GM12891 (cell line): ENCODE measurements at places on chromosomes 6 and 20.
A peak's percentile ranks its signal among the peaks of the same experiment; 100 is the strongest.

DNA sequence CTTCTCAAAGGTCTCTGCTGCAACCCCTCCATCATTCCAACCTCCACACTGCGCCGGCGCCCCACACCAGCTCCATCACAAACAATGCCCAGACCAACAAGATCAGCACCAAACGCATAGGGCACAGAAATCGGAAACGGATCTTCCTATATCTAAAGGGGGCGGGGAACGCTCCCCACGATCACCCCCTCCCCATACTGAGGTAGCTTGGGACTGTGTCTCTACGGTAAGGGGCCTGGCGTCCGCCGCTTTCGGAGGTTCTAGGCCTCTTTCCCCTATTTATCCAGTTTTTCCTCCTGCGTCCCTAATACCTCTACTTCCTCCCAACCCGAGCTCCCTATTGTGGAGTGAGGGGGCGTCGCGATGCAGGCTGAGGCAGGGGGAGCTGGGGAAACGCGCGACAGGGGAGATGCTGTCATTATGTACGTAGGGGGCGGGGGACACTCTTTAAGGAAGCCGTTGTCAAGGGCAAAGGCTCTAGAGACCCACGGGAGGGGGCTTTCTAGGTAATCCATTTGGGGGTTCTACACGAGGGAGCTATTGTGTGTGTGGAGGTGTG, 909 bp downstream of the DNAAF9 start:
- DNase-seq, result no peak

DNA sequence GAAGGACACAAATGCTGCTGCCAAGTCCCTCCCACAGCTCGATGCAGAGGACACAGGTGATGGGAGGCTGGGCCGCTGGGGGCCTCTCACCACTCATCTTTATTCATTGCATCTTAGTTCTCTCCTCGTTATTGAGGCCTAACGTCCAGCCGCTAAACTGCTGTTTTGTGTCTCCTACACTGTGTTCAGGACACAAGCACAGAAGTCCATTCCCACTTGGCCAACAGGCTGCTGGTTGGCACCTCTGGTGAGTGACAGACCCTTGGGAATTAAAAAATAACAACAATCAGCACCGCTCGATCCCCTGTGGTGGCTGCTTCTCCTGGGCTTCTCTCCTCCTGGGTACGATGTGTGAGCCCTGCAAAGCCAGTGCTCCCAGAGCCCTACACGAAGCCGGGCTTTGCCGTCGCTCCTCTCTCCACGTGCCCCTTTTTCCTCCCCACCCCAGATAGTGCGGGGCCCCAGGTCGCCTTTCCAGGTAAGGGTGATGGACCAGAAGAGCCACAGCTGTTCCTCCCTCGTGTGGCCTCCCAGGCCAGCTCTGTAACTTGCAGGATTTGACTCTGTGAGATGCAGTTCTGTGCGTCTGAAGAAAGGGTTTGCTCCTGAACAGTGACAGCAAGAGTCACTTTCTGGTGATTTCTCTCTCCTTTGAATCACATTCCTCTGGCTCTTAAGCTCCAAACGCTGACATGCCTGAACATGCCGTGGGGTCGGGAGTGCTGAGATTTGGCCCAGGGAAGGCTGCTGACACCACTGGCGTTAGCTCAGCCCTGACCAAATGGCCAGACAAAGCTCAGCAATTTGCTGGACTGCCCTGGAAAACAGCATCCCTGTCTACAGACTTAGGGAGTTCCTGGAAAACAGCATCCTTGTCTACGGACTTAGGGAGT, 59.3 kb downstream of the DLL1 start:
- DNase-seq, result no peak

GRCh38 chr6:137571854-137572253, 77.7 kb upstream of the OLIG3 start:
- DNase-seq, result peak; percentile 19

GRCh38 chr20:19976595-19977372, 40.4 kb upstream of the NAA20 start:
- no peak for DNase-seq

- DNase-seq, result no peak
These were observed 117.0 kb downstream of the BMP5 start for GRCh38 chr6:55758156-55758937.

DNA sequence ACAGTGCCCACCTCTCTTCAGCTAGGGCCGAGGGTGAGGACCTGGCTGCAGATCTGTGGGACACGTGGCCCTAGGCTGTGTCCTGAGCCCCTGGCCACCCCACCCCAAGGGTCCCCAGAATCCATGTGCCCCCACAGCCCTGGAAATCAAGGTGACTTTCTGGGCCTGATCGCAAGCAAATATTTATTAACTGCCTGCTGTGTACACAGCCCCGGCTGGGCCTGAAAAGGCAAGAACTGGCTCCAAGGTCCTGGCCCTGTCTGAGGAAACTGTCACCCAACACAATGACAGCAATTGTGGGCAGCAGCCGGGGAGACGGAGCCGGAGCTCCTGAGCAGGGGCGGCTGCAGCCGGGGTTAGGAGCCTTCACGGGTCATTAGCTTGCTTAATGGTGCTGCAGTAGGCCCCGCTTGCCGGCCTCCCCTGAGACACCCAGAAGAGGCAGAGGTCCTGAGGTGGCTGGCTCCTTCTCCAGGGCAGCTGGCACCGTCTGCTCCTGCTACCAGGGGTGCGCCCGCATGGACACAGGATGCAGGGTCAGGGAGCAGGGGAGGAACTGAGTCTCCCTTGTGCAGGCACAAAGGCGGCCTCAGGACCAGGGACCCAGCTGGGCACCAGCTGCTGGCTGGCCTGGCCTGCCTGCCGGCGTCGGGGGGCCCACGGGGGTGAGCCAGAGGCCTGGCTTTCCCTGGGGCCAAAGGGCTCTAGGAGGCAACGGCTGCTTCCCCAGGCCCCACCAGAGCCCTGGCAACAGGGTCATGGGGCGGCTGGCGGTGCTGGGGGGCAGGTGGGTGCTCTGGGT, 24.1 kb downstream of the NPEPL1 start:
- peak; percentile 11 for DNase-seq

DNA sequence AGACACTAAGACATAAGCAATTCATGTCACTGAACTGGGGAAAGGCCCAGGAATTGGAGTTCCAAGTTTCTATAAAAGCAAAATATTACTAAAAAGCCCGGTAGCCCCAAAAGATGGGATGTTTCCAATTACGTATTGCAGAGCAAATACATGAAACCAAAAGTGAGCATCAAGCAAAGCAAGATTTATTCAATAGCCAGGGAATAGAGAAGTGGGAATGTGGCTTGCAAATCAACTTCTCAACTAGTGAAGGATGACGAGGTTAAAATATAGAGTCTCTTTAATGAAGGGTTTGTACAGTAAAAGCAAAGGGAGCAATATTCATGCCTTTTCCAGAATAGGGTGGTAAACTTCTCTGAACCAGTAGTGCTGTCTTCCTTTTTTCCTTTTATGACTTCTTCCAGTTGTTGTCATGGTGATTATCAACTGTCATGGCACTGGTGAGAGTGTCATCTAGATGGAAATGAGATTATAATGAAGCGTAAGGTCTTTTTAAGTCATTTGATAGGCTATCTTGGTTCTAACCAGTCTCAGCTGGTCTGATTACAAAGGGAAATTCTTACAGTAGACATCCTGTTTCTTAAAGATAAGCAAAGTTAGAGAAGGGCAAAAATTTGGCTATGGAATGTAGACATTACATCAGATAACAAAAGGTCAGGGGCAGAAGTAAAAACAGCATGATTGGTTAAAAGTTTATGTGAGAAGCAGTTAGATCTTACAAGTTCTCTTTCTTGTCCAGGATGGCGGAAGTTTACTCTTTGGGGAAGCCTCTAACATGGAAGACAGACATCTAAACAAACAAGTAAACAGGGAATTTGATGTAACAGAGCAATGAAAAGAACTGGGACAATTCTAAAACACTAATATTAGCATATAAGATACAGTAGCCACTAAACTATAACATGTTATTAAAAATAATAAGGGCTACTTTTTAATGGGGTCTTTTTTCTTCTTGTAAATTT, 96.9 kb downstream of the TBX18 start:
- no peak for DNase-seq
